Dorsolateral prefrontal cortex (tissue), 122 donors: ENCODE measurements at places on chromosomes 11 and 22.
A peak's percentile ranks its signal among the peaks of the same experiment; 100 is the strongest.

DNA sequence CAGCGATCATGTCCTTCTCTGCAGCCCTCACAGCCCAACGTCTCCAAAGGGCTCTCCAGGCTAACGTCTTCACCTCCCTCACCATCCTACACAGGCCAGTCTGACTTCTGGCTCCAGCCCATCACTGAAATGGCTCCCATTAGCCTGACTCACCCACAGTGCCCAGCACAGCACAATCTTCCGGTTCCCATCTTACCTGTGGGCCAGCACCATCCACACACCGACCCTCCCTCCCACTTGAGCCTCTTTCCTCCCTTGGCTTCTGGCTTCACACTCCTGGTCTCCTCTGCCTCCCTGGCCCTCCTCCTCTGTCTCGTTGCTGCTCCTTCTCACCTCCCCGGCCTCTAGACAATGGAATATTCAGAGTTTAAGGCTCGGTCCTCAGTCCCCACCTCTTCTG is 51.2 kb downstream of the PDE2A start:
- DNase-seq = no peak

DNA sequence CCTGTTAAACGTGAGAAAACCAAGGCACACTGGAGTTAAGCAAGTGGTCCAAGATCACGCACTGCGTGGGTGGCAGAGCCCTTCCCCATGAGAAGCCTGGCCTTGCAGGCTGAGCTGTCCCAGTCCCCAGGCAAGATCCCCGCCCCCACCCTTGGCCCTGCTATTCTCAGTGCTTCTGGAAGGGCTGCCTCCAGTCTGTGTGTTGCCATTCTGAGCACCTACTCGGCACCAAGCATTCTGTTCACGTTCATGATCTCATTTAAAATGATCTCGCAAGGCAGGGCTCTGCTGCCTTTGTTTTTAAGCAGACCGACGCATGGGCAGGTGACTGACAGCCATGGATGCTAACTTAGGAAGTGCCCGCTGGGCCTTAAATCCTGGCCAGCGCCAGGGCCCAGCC is 62.8 kb downstream of the PHF21B start:
- no peak for DNase-seq

DNA sequence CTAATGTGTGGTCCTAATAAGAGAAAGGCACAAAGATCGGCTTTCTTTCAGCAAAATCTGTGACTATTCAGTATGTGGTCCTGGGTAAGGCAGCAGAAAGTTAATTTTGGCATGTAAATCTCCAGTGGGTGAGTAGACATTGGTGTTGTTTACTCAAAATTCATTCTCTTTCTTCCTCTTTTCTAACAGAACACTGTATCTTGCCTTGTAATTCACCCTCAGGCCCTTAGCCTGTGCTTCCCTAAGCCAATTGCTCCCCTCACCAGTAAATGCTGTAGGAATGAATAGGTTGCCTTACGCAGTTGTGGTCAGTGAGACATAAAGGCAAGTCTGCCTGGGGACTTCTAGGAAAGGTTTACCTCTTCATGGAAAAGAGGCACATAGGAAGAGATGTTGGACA is 49.9 kb upstream of the PDE3B start:
- no peak for DNase-seq

DNA sequence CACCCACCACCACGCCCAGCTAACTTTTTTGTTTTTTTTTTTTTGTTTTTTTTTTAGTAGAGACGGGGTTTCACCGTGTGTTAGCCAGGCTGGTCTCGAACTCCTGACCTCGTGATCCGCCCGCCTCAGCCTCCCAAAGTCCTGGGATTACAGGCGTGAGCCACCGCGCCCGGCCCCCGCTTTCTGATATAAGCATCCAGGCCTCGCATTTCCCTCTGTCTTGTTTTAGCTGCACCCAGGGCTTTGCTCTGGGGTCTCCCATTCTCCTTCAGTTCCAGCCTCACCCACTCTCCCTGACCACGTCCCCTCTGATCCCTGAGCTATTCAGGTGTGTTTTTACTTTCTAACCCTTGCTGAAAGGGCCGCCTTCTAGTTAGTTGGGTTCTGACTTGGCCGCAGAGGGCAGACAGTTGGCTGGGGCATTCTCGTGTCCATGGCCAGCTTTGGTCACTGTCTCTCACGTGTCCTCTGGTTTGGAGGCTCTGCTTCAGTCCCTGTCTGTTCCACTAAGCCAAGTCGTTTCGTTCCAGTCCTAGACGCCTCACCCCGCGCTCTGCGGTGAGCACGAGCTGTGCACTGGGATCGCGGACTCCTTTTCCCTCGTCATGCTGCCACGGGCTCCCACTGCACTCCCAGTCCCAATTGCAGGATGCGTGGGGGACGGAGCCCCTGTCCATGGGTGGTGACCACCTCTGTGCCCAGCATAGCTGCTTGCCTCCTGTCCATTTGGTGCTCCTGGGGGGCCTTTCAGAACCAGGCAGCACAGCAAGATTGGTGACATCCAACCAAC is 6.0 kb upstream of the TNNT3 start:
- DNase-seq = no peak

DNA sequence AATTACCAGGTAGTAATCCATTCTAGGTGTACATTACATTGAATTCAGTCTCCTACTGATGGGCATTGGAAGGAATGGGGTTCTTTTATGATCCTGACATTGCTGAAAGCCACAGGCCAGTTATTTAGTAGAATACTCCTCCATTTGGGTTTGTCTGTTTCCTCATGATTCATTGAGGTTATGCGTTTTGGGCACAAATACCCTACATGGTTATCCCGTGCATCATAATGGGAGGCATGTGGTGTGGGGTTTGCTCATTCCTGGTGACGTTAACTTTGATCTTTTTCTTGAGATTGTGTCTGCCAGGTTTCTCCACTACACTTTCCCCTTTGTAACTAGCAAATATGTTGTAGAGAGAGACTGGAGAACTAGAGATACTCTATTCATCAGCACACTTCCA is 5.5 kb downstream of the FOLR3 start:
- DNase-seq = no peak

GRCh38 chr11:20042811-20043341 is 117.4 kb downstream of the DBX1 start:
- DNase-seq = no peak

GRCh38 chr11:129364143-129364654 is 11.4 kb upstream of the BARX2 start:
- DNase-seq = peak; percentile 56

DNA sequence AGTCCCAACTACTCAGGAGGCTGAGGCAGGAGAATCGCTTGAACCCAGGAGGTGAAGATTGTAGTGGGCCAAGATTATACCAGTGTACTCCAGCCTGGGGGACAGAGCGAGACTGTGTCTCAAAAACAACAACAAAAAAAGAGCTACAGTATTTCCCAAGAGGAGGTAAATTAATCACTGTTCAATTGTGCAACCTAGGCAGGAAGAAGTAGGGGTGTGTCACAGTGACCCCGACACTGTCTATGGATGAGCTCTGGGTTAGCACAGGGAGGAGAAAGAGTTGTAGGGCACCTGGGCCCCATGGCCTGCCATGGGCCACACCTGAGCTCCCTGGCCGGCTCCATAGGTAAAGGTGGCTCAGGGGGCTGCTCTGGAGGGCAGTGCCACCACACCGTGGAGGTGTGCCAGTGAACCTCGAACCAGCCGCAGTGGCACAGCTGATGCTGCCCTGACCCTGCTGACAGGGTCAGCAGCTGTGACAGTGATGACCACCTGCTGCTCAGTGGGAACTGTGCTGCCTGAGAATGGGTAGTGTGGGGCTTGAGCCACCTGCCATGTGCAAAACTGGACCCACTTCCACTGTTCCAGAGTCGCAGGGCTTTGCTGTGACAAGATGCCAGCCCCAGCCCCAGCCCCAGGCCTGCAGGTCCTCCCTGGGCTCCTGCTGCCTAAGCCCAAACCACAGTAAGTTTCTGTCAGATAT is 84.0 kb upstream of the PITPNB start:
- no peak for DNase-seq

GRCh38 chr11:72924568-72925190 is 110.5 kb downstream of the ATG16L2 start:
- DNase-seq = no peak

GRCh38 chr22:31305194-31305593 is 12.9 kb upstream of the PIK3IP1 start:
- DNase-seq = no peak

- DNase-seq = peak; percentile 74
Observed at GRCh38 chr11:44936525-44936924, 14.2 kb downstream of the TP53I11 start.

DNA sequence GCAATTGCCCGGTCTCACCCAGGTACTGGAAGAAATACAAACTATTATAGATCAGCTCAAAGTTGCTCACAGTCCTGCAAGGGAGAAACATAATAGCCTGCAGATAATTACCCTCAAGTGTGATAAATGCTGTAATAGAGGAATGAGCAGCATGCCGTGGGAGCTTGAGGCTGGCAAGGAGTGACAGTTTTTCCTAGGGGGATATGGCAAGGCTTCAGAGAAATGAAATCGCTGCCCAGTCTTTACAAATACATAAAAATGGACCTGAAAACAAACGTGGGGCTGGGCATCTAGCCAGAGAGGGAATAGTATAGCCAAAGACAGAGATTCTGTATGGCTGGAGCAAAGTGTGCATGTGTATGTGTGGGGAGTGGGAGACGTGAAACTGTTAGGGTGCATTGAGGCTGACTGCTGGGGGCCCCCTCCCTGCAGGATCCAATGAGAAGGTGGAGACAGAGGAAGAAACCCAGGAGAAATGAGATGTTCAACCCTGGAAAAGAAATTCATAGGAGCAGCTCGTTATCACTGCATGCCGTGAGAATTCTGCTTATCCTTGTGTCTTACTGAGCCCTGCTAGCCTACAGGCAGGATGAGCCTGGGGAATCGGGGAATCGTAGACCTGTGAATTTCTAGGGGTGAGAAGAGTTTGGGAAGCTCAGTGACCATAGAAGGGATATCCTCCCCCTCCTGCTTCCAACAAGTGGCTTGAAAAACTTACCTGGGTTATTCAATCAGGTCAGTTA is 167.0 kb downstream of the LDLRAD3 start:
- no peak for DNase-seq

DNA sequence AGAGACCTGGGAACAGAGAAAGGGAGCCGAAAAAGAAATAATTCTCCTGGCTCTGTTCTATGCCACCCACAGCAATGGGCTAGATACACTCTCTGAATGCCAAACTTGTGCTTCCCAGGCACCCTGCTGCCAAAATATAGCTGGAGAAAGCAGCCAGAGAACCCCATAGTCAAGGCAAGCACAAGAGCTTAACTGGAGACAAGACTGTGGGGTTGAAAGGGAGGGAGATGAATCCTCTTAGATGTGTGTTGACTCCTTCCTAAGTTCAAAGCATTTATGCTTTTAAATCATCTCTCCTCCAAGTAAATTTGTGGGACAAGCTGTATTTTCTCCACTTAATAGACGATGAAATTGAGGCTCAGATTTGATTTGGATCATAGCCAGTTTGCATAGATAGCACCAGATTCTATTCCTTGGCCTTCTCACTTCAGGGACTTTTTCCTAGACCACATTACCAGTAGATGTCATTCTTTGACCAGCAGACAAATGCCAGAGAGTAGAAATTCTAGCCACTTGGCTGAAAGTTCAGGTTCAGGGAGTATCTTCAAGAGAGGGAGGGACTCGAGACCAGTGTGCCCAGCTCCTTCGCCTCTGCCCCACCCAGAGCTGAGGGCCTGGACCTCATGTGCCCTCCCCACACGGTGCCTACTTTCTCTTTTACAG is 16.5 kb upstream of the ETS1 start:
- DNase-seq = no peak

DNA sequence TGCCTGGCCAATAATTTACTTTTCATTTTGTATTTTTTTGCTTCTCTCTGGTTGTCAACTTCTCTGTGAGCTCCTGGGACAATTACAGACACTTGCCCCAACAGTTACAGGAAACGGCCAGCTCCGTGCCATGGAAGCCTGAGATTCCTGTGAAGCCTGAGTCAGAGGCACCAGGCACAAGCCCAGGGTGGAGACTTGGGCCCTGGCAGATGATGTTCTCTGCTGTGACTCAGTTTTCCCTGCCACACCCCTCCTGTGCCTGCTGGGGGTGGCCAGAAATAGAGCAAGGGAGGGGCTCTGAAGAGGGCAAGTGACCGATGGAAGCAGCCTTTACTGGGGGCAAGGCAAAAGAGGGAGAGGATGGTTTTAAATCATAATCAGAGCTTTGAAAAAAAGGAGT is 4.9 kb downstream of the ATP5MGL start:
- DNase-seq = no peak

DNA sequence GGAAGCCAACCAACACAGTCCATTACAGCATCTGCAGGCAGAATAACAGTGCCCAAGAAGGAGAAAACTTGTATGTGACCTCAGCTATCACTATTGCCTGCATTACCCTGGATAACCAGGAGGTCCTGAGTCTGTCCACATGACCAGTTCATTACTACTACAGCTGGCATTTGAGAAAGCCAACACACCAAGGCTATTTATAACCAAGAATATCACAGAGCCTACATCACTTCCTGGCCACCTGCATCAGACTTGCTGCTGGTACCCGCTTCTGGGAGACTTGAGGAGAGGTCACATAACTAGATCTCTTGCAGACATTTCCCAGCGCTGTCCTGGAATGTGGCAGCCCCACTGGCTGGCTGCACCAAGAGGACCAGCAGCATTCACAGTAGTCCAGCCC is 11.1 kb upstream of the OR56B4 start:
- no peak for DNase-seq

- no peak for DNase-seq
Observed at GRCh38 chr22:30996462-30996861, 27.4 kb downstream of the TUG1 start.

- DNase-seq = no peak
Observed at GRCh38 chr11:17171916-17172315, 35.9 kb downstream of the PIK3C2A start.

DNA sequence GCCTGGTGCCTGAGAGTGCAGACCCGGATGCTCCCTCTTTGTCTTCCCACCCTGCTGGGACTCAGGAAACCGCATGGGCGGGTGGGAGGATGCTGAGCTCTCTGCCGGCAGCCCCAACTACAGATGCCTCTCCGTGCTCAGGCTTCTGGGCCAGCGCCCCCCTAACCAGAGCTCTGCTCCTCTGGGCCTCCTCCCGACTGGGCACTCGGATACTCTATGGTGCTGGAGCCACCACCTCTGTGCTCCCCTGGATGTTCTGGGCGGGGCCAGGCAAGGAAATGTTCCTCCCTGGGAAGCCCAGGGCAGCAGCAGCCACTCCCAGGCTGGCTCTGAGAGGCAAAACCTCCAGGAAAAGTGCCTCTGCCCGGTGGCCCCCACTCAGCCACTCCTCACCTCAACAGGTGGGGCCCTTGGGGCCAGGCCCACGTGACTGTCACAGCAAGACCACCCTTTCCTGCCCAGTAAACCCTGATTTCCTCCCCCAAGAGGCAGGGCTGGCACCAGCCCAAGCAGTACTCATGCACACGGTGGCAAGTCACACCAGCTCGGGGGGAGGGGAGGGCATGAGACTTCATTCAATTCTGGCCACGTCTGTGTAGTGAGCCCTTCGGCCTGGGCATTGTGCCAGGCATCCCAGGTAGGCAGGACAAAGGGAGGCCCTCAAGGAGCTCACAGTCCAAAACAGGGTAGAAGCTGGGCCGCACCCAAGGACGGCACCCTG is 54.7 kb upstream of the TCF20 start:
- no peak for DNase-seq

DNA sequence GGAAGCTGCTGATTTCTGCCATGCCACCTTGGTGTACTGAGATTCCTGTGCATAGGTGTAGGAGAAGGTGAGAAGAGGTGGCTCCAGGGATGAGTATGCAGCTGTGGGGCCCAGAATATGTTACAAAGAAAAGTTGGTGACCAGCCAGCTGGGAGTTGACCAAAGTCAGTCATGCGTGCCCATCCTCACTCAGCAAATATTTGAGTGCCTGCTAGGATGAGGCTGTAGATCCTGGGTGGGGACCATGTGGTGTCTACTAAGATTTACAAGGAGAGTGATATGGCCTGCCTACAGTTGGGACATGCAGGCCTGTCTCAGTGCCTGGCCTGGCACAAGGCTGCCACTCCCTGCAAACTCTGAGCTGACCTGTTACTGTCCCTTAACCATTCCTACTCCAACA is 19.4 kb downstream of the RNF185 start:
- DNase-seq = no peak
